ENCODE measurements at places on chromosomes 5 and 9.

GRCh38 chr5:41763081-41763480 is 107.1 kb downstream of the OXCT1 start:
- ATAC-seq = no peak

DNA sequence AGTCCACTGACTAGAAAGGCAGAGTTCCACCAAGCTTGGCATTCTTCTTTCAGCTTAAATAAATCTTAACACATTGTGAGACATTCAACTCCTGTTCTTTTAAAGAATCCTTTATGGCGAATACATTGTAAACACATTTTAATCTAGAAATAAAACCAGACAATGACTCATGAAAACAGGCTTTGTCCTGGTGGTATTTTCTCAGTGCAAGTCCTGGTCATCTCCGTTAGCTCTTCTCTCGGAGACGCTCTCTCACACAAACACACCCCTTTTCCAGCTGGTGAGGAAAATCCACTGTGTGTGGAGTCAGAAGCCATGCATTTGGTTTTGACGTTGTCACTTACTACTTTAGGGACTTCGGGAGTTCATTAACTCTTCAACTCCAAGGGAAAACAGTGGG is 140.4 kb downstream of the AUH start:
- ATAC-seq = no peak

GRCh38 chr5:446883-447263 is 3.9 kb downstream of the EXOC3 start:
- no peak for ATAC-seq

- no peak for ATAC-seq
Observed at GRCh38 chr5:158998793-158999325, 100.9 kb downstream of the EBF1 start.

DNA sequence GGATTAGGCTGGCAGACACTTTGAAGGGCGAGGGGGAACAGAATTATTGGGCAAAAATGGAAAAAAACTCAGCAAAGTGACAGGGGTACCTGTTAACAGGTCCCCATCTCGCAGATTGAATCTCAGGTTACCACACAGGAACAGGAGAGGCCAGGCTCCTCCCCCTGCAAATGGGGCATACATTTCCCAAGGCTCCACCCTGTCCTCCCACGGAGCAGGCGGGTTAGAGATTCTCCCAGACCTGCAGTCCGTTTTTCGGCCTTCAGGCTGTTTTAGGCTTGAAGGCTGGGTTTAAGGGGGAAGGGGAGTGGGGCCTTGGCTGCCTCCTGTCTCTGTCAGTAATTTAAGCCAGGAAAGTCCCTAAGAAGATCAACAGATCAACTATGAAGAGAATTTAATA is 42.7 kb downstream of the LRRC70 start:
- ATAC-seq = no peak

- no peak for ATAC-seq
Observed at GRCh38 chr5:142572006-142572405, 113.9 kb downstream of the FGF1 start.

GRCh38 chr9:121604654-121605053 is 46.8 kb upstream of the DAB2IP start:
- ATAC-seq = no peak

DNA sequence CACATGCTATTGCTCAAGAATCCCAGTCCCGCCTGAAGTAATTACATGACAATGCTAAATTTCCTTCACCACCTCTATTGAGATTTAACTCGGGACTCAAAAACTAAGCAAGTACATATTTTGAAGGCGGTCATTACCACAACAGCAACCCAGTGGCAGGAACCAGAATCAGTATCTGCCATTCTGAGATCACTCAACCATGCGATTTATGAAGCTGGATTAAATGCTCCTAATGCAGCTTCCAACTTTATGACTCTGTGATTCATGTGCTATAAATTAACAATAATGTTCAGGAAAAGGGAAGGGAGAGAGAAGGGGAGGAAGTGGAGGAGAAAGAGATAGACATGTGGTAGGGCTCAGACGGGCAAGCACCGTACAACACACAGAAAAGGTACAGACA is 194.7 kb downstream of the DNAH5 start:
- no peak for ATAC-seq

- no peak for ATAC-seq
Observed at GRCh38 chr9:107484117-107484723, 5.3 kb downstream of the KLF4 start.

DNA sequence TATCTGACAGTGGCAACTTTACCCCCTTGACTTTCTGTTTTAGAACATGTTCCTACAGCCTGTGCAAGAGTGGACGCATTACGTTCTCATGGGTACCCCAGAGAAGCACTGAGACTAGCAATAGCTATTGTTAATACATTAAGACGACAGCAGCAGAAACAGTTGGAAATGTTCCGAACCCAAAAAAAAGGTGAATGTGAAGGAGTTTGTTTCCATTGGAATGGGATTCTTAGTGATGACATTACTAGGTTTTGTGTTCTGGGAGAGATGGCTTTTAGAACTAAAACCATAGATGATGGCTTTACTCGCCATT is 194.1 kb downstream of the ZSWIM6 start:
- ATAC-seq = no peak

DNA sequence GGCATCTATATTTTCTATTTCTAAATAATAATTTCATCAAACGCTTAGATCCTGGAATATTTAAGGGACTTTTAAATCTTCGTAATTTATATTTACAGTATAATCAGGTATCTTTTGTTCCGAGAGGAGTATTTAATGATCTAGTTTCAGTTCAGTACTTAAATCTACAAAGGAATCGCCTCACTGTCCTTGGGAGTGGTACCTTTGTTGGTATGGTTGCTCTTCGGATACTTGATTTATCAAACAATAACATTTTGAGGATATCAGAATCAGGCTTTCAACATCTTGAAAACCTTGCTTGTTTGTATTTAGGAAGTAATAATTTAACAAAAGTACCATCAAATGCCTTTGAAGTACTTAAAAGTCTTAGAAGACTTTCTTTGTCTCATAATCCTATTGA is 1.1 kb downstream of the LRRC70 start:
- no peak for ATAC-seq

- ATAC-seq = no peak
Observed at GRCh38 chr9:80385246-80385645, 813.5 kb downstream of the TLE4 start.

- no peak for ATAC-seq
Observed at GRCh38 chr5:165333623-165334022, 1828.2 kb downstream of the MAT2B start.

DNA sequence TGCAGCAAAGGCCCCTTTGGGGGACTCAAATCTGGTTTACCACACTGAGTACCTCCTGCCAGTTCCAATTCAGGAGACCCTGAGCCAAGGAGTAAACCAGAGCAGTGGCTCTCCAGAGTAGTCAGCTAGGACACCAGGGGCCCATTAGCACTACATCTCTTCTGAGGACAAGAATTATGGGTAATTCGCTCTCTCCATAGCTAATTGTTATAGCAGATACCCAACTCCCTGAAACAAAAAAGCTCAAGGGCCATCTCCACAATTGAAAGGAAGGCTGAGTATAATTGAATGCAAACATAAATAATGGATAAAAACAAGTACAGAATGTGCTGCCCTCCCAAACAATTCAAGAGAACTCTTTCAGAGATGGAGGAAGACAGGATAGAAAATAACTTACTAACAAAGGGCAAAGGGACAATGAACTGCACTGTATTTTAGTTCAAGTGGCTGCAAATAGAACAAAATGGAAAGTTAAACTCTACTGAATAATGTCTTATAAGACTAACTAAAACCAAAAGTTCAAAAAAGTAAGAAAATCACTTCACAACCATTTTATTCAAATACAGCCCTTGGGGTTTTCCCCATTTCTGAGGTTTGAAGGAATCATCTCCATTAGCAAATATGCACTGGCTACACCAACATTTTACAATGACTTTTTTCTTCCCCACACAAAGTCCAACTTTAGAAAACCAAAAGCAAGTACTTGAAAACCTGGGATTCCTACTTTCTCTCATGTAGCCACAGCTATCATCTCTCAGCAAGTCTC is 118.8 kb downstream of the SIL1 start:
- no peak for ATAC-seq

- ATAC-seq = peak; percentile 97
Observed at GRCh38 chr5:127934791-127935256, 148.7 kb upstream of the SLC12A2 start.

DNA sequence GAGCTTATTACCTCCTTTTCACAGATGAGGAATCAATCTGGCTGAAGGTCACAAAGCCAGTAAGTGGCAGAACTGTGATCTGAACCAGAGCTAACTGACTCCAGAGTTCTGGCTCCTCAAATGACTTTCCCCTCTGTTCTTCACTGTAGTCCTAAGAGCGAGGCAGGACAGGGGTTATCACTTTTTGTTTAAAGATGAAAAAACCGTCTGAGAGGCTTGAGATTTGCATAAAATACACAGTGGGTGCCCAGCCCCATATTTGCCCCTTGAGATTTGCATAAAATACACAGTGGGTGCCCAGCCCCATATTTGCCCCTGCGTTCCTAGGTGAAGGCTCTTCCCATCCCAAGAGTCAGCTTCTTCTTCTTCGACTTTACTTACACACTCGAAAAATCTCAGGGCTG is 667 bp downstream of the FBXO10 start:
- peak; percentile 26 for ATAC-seq

- ATAC-seq = no peak
Observed at GRCh38 chr5:92313385-92313784, 930.3 kb upstream of the ARRDC3 start.

DNA sequence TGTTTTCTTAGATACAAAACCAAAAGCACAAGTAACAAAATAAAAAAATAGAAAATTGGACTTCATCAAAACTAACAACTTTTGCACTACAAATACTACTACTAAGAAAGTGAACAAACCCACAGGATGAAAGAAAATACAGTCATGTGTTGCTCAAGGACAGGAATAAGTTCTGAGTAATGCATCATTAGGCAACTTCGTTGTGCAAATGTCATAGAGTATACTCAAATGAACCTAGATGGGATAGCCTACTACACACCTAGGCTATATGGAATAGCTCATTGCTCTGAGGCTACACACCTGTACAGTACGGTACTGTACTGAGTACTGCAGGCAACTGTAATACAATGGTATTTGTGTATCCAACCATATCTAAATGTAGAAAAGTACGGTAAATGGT is 88.3 kb downstream of the RAPGEF1 start:
- peak; percentile 72 for ATAC-seq

GRCh38 chr5:40614923-40615585 is 64.7 kb upstream of the PTGER4 start:
- no peak for ATAC-seq

DNA sequence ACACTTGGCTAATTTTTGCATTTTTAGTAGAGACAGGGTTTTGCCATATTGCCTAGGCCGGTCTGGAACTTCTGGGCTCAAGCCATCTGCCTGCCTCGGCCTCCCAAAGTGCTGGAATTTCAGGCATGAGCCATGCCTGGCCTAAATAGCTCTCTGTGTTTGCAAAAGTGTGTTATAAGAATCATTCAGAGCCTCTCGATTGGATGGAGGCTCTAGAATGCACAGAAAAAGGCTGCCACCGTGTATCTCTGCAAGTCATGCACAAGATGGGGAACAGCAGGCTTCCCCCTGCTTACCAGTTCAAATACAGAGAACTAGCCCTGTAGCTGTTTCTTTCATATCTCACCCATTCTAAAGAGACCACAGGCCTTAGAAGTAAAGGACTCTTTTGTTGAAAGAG is 28.3 kb downstream of the FXN start:
- no peak for ATAC-seq

GRCh38 chr5:85441156-85441555 is 1056.5 kb upstream of the EDIL3 start:
- no peak for ATAC-seq

DNA sequence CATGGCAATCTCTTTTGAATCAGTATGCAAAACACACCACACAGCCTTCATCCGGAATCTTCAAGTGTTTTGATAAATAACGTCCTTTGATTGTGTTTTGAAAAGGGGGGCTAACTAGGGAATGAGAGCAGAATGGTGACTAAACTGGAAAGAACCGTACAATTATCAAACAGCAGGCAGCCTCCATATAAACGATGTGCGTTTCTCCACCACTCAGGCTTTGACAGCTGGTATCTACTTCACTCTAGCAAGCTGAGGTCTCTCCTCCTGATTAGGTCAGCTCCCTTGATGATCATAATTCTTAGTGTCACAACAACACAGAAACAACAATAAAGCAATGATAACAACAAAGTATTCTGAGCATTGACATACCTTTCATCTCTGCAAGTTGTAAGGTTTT is 465.9 kb downstream of the TUSC1 start:
- no peak for ATAC-seq

- no peak for ATAC-seq
Observed at GRCh38 chr9:33117796-33118195, 41.3 kb upstream of the SMU1 start.

DNA sequence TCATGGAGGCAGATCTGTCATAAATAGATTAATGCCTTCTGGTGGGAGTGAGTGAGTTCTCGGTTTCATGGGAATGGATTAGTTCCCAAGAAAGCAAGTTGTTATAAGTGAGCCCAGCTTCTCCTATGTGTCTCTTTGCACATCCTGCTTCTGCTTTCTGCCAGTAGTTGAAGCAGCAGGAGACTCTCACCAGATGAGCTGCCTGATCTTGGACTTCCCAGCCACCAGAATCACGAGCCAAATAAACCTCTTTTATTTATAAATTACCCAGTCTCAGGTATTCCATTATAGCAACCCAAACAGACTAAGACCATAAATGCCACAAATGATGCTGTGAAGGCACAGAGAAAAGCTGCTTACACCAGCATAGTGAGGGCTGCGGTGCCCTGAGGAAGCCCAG is 28.9 kb downstream of the BHMT start:
- no peak for ATAC-seq
